NCI-H524 treated with DMSO at 0.1 percent for 48 hours (cell line): ENCODE measurements at places on chromosomes 7 and 10.

DNA sequence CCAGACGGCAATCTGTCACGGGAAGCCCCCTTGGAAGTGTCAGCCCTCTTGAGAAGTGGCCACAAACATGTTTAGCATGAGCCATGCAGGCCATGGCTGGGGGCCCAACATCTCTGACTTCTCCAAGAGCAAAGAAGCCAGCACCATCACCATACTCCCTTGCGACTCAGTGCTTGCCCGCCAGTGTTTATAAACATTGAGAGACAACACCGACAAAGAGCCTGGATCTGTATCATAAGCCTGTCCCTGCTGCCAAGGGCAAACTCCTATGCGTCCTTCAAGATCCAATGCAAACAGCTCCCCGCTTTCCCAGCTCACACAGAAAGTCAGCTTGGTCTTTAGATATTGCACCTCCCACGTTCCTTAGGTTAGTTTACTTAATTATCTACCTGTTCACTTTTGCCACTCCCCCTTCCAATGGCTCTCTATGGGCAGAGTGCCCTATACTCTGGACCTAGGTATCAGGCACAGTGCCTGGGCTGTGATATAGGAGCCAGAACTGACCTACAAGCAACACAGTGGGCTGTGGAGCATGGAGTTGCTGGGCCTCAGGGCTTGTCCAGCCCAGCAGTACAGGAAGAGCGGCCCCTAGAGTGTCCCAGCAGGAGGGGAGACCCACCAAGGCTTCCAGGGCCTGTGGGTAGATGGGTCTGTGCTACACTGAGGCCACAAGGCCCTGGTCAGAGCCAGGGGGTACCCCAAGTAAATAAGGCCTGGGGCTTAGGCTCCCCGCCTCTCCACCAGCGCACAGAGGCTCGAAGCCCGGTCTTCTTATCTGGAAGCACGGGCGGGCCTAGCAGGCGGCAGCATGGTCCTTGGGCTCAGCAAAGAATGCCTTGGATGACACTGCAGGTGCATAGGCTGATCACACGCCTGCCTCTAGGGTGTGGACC, 37.7 kb downstream of the CAMK2B start:
- no peak for DNase-seq

DNA sequence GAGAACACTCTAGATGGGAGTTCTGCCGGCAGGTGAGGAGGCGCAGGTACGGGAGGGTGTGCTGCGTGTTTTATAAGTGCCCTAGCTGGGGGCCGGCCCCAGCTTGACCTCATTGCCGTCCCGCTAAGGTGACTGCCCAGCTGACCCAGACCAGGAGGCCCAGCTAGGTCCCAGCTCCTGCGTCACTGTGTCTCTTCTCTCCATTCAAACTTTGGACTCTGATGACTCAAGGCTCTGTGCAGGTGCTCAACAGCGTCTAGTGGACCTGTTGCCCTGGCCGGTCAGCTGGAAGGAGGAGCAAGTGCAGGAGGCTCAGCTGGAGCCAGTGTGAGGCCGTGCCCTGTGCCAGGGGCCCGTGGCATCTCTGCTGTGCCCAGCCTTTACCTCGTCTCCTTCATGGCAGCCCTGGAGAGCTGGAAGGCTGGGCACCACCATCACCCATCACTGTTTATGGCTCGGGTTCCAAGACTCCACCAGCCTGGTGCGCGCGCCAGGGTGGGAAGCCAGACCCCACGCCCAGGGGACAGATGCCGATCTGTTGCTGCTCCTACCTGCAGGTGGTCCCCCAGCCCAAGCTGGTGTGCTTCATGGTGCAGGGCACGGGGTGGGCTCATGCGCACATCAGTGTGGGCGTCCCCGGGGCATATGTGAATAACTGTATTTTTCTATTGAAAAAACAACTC, 14.6 kb downstream of the LHPP start:
- no peak for DNase-seq

DNA sequence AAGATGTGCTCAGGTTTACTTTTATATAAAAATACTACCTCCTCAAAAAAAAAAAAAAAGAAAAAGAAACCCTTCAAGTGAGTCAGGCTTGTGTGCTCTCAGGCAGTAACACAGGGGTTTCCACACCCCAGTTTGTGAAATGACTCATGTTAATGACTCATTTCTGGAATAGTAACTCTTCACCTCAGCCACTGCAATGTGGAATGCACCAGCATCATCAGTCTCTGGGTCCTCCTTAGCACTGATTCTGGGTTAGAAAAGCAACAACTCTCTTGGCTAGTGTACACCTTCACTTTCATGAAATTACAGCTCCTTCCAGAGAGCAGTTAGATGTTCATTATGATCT, 110.6 kb downstream of the EMX2 start:
- DNase-seq: no peak

DNA sequence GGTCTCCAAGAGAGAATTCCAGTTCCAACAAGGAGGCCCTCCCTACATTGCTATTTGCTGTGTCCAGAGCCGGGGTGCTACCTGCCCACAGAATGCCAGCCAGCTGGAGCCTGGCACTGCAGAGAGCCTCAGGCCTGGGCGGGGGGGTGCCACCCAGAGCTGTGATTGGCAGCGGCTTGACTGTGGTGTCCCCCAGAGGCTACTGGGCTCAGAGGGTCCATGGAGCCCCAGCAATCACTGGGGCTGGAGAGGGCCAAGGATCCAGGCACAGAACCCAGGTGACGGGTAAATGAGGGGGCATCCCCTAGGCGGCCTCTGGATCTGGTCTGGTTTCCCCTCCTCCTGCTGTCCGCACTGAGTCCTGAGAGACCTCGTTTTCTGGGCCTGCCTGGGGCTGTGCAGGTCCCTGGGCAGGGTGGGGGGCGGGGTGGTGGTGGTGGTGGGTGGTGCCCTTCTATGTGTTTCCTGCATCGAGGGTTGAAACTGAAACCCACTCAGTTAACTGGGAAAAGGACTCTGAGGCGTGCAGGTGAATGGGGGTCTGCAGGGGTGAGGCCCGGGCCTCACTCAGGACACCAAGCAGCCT, 12.6 kb downstream of the DPYSL4 start:
- no peak for DNase-seq

- DNase-seq: no peak
These were observed 176.5 kb upstream of the CCZ1B start for GRCh38 chr7:7002418-7003062.

- DNase-seq: no peak
These were observed 542 bp upstream of the SAMD9L start for GRCh38 chr7:93148727-93149126.
